CD4-positive, alpha-beta memory T cell (primary cell): ENCODE measurements at places on chromosomes 1 and 21. TPM values are rescaled to one million over a fixed set of nuclear protein-coding genes. Genes with fewer than 3 reads are reported as not detected.

Gene SLC35F3
- not detected for total RNA-seq

Gene FMO4
- 2.7 TPM for total RNA-seq

Gene FAM151A
- total RNA-seq = not detected

Gene SEC16B
- total RNA-seq = not detected

Gene ALG6
- total RNA-seq = 28.4 TPM

Gene MYCL
- 0.19 TPM for total RNA-seq

Gene KIAA1614
- total RNA-seq = 0.61 TPM
